ENCODE measurements at places on chromosomes 5 and 9. TPM values are rescaled to one million over a fixed set of nuclear protein-coding genes. Genes with fewer than 3 reads are reported as not detected.

The LRRC14B gene
- polyA plus RNA-seq: not detected

The MEIKIN gene
- polyA plus RNA-seq: not detected

The KCNIP1 gene
- polyA plus RNA-seq: 0.42 TPM

The MAMDC2 gene
- polyA plus RNA-seq: 7.7 TPM

The CDH6 gene
- polyA plus RNA-seq: 0.42 TPM

The ARID3C gene
- polyA plus RNA-seq: not detected

The MARCHF3 gene
- polyA plus RNA-seq: 7.0 TPM

Measured in GM23338 (cell line).